Neuronal stem cell (in vitro differentiated cells): ENCODE measurements at places on chromosomes 2 and 18.

DNA sequence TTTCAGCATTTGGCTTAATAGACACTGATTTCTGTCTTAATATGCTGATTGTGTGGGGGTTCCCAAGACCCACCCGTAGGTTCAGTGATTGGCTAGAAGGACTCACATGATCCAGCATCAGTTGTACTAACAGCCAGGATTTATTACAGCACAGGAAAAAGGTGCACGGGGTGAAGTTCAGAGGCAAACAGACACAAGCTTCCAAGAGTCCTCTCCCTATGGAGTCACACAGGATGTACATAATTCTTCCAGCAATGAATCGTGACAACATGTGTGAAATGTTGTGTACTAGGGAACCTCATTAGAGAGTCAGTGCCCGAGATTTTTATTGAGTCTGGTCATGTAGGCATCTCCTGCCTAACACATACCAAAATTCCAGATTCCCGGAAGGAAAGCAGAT lies 52.8 kb downstream of the GALNT1 start:
- no peak for DNase-seq

DNA sequence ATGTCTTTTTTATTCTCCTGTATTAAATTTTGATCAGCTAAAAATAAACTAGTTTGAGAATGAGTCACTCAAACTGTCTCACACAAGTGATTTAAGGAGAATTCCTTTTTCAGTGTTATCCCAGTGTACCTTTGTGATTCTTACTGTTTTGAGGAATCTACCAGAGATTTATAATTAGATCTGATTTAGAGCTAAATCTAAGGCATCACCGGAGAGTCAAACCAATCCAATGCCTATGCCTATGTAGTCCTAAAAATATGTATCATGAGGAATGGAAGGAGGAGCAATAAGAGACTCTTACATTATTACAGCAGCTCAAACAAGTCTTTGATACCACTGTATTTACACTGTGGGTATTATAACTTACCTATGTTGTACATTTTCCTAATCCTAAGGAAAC lies 63.4 kb upstream of the CYP20A1 start:
- DNase-seq: no peak

DNA sequence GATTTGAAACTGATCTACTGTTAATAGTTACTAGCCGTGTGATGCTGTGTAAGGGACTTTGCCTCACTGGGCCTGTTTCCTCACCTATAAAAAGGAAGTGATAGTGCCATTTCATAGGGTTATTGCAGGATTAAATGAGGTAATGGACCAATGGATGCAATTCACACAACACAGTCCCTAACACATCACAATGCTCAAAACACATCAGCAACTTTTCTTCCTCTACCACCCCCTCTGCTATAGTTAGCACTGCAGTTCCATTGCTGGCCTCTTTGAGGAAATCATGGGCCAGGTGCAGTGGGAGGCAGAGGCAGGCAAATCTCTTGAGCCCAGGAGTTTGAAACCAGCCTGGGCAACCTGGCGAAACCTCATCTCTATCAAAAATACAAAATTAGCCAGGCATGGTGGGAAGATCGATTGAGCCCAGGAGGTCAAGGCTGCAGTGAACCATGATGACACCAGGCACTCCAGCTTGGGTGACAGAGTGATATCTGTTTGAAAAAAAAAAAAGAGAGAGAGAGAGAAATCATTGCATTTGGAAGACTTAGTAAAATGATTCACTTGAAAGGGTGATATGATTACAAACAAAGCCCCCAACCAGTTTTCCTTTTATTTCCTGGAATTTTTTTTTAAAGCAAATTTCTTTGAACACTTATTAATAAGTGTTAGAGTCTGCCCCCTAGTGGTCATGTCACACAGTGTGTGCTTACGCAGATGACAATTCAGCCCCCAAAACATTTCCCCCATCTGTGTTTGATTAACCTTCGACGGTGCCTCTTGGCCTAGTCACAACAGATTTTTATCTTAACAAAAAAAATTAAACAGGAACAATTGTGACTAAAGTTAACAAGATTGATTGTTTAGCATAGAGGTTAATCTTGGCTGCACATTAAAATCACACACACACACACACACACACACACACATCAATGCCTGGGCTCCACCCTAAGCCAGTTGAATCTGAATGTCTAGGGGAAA lies 88.6 kb upstream of the BCL11A start:
- DNase-seq: peak; percentile 49

DNA sequence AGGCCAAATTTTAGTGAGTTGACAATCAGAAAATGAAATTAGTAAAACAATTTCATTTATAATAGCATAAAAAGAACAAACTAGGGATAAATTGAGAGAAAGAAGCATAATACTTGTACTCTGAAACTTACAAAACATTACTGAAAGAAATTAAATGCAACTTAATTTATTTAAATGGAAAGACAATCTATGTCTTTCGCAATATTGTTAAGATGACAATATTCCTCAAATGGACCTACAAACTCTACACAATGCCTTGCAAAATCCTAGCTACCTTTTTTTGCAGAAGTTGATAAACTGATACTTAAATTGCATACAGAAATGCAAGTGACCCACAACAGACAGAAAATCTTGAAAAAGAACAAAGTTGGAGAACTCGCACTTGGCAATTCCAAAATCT lies 9.1 kb downstream of the EPG5 start:
- DNase-seq: no peak

DNA sequence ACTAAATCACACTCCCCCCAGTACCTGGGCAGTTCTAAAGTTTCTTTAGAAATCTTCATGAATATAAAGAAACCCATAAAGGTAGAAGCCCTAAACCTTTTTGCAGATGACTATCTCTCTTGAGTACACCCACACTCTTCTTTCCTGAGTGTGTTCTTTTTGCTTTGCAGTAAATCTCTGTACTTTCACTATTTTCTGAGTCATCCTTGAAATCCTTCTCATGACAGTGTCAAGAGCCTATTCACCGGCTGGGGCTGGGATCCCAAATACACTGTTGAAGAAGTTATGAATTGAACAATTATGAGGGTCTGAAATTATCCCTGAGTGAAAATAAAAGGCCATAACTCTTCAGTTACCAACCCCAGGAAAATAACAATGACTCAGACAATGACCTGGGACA lies 133.9 kb upstream of the CCDC195 start:
- DNase-seq: no peak

DNA sequence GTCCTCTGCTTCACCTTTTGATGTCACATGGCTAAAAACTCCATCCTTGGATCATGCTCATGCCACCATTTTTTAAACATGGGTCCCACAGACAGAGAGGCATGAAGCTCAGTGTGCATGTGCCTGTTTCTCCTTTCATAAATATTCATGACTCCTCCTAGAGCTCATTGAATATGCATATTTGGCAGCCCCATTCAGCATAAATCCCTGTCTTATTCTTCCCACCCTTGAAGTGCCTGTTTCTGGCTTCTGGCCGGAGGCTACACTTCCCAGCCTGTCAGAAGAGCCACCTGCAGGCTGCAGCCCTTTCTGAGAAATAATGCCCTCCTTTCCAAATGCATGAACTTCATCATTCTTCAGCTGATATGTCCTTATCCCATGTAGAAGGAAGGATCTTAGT lies 109.7 kb downstream of the LDLRAD4 start:
- no peak for DNase-seq

DNA sequence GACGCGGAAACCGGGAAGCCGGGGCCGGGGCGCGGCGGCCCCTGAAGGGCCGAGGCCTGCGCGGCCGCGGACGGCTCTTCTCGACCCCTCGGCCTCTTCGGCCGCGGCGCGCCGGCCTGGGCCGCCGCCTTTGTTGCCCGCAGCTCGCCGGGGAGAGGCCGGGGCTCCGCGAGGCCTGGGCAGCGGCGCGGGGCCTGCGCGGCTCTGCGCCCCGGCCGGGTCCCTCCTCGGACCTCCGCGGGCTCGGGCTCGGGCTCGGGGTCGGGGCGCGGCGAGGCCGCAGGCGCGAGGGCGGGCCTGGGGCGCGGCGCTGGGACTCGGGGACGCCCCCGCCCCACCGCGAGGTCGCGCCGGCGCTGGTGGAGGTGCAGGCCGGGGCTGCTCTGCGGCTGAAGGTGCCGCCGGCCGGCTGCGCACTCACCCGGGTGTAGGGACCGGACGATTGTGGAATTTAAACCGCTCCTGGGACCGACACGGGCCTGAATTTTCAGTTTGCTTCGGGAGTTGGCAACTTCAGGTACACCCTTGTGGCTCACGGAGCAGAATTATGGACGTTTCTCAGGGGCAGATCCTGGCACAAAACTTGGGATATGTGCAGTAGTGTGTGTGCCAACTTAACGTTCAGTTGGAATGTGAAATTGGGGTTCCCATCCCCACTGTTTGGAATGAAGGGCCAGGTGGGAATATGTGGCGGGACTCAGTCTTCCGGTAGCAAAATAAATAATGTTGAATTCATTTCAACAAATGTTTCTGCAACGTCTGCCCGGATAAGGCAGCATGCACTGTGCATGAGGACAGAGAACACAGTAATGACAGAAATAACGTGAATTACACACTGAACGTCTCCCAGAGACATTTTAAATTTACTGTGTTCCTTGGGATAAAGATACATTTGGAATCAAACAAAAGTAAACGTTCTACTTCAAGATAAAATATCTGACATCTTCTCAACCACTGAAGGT lies 787 bp downstream of the SOCS6 start:
- peak; percentile 36 for DNase-seq

DNA sequence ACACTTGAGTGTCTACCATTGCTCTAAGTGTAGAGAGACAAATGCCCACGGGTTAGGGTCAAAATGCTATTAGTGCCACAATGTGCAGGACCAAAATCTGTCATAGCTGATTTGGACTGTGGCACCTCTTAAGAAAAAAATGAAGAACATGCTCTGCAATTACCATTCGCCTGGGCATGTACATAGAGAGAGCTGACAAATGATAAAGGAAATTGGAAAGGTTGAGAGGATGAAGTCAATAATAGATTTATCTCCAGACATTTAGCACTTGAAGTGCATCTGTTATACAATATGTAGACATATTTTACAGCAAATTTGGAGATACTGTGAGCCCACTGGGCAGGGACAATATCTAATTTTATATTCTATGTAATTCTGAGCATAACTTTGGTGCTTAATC lies 804.4 kb downstream of the SATB2 start:
- no peak for DNase-seq

DNA sequence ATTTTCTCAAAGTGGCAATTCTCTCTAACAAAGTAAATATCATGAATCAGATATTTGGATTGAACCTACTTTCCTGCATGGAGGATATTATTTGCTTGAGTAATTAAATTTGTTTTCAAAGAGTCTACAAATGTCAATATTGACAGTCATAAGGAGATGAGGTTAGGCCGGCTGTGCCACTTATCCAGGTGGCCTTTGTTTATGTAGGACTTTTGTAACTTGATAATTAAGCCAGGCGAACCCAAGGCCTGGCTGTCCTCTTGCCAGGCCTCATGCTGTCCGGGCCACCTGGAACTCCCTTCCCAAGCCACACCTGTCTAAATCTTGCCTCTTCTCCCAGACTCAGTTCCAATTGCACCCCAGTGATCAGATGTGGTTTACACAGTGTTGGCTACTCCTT lies 255.2 kb downstream of the ACKR3 start:
- no peak for DNase-seq

DNA sequence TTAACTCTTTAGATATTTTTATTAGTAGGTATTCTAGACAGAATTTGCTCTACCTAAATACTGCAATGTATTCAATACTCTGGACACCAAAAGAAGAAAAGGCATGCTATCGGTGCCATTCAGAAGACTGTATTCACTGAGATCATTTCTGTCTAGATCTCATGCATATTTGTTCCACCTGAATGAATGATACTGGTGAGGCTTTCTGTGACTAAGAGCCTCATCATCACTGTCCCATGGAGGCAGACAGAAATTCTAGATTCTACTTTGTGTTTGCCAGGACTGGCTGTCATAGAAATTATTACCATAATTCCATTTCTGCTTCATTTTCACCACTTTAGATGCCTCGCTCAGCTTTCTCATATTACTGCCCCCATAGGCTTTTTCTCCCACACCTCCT lies 340.7 kb downstream of the MBD2 start:
- no peak for DNase-seq

- no peak for DNase-seq
These were observed 142.4 kb downstream of the CAPN13 start for GRCh38 chr2:30664761-30665358.

DNA sequence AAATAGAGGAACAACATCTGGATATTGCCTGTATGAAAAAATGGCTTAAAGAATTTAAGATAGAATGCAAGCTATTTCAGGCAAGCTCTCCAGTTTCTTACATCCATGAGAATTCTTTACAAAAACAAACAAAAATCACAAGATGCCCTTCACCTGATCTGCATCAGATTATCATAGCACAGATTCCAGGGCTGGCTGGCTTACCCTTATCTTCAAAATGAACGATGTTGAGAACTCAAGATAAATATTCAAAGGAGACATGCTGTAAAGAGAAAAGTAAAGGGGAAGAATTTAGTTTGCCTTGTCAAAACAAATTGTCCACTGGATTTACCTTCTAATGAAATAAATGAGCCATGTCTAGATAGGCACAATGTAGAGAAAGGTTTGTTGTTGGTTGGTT lies 18.7 kb upstream of the SLC40A1 start:
- no peak for DNase-seq

GRCh38 chr2:241213567-241213966 lies 25.1 kb downstream of the ANO7 start:
- DNase-seq: no peak

GRCh38 chr18:58803978-58804377 lies 60.7 kb upstream of the ZNF532 start:
- DNase-seq: no peak

- DNase-seq: no peak
These were observed 71.0 kb upstream of the SALL3 start for GRCh38 chr18:78908462-78909260.

DNA sequence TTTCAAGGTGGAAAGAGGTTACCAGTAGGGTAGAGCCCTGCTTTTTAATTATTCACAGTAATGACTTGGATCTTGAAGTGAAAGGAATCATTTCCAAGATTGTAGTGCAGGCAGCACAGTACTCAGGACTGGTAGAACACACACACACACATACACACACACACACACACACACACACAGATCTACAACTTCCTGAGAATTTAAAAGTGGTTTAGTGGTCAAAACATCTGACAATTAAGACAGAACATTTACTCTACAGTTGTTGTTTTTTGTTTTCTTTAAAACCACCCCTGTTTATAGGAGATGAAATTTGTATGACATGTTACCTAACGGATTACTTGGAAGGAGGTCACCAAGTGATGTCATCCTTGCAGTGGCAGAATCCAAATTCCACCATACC lies 146.7 kb upstream of the VRK2 start:
- no peak for DNase-seq

GRCh38 chr2:132977812-132978529 lies 308.0 kb upstream of the LYPD1 start:
- DNase-seq: no peak
